ENCODE measurements at places on chromosomes 4 and X.

DNA sequence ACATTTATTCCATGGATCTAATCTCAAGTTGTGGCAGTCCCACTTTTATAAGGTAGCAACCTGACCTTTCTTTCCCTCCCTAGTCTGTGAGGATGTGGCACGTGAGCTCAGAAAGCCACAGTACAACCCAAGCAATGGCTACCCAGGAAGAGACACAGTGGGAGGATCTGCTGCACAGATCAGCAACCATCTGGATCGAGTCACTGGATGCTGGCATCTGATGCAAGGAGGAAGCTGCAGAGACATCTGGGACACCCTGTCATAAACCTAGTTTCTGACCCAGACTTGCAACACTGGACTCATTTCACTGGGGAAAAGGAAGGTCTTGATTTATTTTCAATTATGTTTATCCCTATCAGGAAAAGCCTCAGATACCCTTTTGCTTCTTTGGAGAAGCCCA lies 327.1 kb downstream of the PAPSS1 start:
- DNase-seq = no peak

DNA sequence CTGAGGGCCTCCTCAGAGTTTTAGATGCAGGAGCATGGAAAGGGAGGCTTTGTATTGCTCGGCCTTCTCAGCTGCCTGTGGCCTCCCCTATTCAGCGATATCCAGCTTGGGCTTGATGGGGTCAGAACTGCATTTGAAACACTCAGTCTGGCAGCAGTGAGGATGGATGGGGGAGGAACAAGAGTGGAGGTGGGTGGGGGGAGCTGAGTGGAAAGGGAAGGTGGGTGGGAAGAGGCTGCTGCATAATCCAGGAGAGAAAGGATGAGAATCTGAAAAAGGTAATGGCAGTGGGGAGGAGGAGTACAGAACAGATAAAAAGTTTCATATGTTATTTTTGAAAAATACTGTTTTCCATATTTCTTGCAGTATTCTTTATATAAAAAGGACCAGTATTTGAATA lies 202.7 kb downstream of the SLC4A4 start:
- DNase-seq = no peak

- DNase-seq = no peak
These were observed 25.3 kb downstream of the USP46 start for GRCh38 chr4:52633846-52634245.

DNA sequence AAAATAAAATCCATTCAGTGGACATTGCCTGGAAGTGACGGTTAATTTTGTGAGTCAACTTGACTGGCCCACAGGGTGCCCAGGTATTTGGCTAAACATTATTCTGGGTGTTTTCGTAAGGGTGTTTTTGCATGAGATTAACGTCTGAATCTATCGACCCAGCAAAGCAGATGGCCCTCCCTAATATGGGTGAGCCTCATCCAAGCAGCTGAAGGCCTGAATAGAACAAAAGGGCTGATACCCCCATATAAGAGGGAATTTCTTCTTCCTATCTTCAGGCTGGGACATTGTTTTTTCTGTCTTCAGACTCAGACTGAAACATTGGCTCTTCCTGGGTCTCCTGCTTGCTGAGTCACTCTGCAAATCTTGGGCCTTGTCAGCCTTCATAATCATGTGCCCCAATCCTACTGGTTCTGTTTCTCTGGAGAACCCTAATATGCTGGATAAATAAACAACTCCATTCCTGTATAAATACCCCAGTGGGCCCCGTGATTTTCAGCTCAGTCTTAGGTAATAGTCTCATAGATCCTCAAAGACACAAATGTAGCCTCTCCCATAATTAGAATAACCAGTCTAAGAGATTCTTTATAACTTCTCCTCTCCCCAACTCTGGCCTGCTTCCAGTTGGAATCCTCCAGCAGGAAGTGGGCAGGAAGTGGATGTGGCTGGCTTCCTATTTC lies 33.1 kb upstream of the DDX3X start:
- no peak for DNase-seq

DNA sequence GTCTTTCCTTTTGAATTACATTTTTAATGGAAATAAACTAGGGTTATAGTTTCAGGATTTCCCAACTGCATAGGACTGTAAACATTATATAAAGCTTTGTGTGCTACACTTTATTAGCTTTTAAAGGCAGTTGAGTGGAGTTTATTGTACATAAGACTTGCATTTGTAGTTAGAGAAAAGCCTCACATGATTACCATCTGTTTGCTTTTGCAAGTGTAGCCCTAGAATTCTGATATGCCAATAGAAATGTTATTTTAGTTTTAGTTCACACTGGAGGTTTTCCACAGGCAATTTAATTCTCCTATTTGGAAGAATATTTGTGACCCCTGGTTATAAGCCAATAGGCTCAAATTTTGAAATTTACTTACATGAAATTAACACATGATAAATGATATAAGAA lies 41.3 kb upstream of the ANK2 start:
- no peak for DNase-seq

DNA sequence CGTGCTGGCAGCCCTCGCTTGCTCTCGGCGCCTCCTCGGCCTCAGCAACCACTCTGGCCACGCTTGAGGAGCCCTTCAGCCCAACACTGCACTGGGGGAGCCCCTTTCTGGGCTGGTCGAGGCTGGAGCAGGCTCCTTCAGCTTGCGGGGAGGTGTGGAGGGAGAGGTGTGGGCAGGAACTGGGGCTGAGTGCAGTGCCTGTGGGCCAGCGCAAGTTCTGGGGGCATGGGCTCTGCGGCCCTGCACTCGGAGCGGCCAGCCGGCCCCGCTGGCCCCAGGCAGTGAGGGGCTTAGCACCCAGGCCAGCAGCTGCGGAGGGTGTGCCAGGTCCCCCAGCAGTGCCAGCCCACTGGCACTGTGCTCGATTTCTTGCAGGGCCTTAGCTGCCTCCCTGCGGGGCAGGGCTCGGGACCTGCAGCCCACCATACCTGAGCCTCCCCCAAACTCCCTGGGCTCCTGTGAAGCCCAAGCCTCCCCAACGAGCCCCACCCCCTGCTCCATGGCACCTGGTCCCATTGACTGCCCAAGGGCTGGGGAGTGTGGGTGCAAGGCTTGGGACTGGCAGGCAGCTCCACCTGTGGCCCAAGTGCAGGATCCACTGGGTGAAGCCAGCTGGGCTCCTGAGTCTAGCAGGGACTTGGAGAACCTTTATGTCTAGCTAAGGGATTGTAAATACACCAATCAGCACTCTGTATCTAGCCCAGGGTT lies 556.8 kb downstream of the GABRG1 start:
- DNase-seq = no peak

- DNase-seq = no peak
These were observed 594.7 kb downstream of the RAPGEF2 start for GRCh38 chr4:159697322-159698283.

DNA sequence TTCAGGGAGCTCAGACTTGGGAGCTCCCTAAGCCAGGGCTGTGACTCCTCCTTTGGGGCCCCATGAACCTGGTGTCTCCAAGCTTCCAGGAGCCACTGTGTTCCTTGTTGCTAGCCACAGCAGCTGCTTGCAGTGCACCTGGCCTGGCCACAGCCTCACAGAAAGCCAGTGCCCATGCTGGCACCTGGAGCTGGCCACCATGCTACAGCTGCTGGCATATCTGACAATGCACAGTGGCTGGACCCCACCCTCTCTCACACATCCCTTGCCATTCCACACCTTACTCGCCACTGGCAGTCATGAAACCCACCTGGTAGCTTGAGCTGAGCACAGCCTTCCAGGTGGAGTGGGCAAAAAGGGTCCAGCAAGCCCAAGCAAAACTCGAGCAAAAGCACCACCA lies 441.7 kb downstream of the ARAP2 start:
- DNase-seq = no peak

DNA sequence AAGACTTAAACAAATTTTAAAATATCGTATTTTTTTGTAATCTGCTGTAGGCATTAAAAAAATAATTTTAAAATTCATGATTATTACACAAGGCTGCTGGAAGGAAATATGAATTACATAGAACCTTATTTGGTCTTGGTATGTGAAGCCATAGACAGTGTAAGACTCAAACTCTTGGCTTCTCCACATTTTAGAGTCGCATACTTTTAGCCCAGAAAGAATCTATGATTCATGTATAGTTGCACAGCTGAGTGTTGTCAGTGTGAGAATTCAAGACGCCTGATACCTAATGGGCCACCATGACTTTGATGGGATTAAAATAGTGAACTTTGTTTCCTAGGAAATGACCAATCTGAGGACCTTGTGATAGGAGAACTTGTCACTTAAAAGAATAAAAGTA lies 1.4 kb downstream of the INTU start:
- DNase-seq = peak; percentile 81

DNA sequence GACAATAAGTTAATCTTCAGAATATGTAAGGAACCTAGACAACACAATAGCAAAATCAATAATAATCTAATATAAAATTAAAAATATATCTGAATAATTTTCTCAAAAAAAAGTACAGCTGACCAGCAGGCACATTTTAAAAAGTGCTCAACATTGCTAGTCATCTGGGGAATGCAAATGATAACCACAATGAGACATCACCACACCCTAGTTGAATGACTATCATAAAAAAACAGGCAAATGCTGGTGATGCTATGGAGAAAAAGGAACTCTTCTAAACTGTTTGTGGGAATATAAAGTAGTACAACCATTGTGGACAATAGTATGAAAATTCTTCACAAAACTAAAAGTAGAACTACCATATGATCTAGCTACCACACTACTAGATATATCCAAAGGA lies 956.9 kb upstream of the NDST4 start:
- no peak for DNase-seq

- DNase-seq = no peak
These were observed 2.5 kb upstream of the GABRA2 start for GRCh38 chr4:46392421-46392820.

- DNase-seq = peak; percentile 3
These were observed 74.4 kb upstream of the DYNLT3 start for GRCh38 chrX:37921758-37922157.

GRCh38 chr4:175109933-175110332 lies 191.8 kb downstream of the ADAM29 start:
- DNase-seq = no peak

DNA sequence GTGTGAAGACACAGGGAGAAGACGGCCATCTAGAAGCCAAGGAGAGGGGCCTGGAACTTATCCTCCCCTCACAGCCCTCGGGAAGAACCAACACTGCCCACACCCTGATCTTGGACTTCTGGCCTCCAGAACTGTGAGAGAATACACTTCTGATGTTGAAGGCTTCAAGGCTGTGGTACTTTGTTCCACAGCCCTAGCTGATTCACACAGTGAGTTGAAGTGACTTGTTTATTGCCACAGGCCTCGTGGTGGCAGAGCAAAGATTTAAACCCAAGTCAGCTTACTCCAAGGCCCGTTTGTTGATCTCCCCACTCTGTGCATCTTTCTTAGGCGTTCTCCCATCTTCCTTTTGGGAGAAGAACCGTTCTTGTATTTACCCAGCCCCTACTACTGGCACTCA lies 72.8 kb downstream of the CYTL1 start:
- no peak for DNase-seq

GRCh38 chr4:60215906-60216305 lies 984.2 kb upstream of the ADGRL3 start:
- DNase-seq = no peak

- no peak for DNase-seq
These were observed 210.9 kb downstream of the SLIT2 start for GRCh38 chr4:20462426-20463175.
